Stimulated activated CD8-positive, alpha-beta memory T cell treated with anti-CD3 and anti-CD28 coated beads, Interleukin-7, amount 100 ng/mL, for 4 hours (primary cell): ENCODE measurements at places on chromosomes 2 and 18.

GRCh38 chr2:113341191-113341869 lies 62.6 kb upstream of the PAX8 start:
- no peak for DNase-seq

- DNase-seq, result no peak
Observed at GRCh38 chr18:8480506-8481328, 128.5 kb upstream of the RAB12 start.

DNA sequence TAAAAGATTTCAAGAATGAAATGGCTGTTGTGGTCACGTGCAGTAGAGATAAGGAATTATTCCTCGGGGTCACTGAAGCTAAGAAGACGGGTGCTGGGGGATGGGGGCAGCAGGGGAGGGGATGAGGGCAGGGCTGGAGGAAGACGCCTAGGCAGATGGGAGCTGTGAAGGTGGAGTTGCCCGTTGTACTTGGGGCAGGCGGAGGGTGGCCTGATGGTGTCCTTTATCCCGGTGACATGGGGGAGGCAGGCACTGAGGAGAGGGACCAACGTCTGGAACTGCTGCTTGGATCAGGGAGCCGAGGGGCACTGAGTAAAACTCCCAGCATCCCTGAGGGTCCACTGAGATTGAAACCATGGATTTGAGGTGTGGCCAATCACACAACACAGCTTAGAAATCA lies 64.9 kb downstream of the ZCCHC2 start:
- no peak for DNase-seq

DNA sequence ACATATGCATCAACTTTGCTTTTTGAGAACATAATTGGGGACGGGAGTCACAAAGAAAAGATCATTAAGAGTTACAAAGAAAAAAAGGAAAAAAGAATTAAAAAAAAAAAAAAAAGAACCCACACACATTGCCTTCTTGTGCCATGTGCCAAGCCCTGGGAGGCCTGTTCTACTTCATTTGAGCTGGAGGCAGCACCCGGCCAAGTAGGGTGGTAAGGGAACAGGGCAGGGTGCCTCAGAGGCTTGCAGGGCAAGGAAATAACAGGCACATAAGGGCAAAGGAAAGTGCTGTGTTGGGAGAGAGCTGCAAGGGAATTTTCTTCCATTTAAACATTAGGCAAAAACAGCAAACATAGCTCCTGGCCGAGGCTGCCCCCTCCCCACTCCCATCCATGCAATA lies 418.0 kb downstream of the TMEM182 start:
- no peak for DNase-seq

GRCh38 chr18:28606686-28607085 lies 429.8 kb upstream of the CDH2 start:
- DNase-seq, result no peak

GRCh38 chr2:3465328-3465727 lies 54.0 kb downstream of the ADI1 start:
- DNase-seq, result no peak

GRCh38 chr2:11500702-11501303 lies 33.0 kb upstream of the GREB1 start:
- no peak for DNase-seq

- no peak for DNase-seq
Observed at GRCh38 chr2:148110184-148110583, 89.3 kb downstream of the MBD5 start.

DNA sequence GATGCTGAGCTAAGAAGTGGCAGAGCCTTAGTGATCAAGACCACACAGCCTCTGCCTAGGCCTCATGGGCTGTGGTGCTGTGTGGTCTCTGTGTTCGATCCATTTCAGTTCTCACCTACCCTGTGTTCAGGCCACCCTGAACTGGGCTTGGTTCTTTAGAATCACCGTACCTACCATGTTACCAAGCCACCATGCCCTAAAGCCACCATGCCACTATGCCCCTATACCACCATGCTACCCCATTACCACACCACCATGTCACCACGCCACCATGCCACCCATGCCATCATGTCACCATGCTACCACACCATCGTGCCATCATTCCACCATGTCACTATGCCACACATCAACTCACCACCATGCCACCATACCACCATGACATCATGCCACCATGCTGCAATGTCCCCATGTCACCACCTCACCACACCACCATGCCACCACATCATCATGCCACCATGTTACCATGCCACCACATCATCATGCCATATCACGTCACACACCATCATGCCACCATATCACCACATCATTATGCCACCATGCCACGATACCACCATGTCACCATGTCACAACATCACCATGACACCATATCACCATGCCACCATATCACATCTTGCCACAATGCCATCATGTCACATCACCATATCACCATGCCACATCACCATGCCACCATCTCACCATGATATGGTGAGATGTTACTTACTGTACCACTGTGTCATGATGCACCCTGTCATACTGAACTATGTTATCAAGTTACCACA lies 191.0 kb upstream of the ARL4C start:
- DNase-seq, result no peak

DNA sequence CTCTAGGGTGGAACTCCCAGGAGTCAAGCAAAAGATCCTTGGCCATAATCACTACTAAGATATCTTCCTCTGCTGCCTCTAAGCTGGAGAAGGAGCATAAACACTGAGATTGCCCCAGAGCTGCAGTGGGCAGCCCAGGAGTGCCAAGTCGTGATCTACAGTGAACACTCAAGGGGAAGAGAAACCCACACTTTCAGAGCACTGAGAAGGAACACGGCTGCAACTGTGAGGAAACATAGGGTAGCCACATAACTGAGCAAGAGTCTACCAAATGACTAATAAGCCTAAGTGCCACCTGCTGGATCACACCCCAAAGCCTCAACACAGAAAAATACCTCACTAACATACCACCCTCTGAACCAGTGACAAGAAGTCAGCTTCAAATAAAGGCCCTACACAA lies 79.6 kb upstream of the RAB12 start:
- DNase-seq, result no peak

DNA sequence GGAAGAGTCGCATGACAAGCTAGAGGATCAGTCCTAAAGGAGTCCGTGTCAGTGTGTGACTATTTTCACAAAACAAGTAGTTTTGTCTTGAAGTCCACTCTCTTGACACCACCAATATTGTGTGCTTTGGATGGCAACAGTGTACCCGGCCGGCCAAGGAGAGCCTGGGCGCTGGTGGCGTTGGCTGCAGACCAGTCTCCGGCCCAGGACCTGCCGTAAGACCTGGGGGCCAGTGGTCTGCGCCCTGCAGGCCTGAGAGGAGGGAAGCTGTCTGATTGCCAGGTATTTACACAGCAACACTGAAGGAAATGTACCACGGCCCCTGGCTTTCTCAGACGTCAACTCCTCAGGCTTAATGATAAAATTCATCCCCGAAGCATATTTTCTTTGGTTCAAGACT lies 472.4 kb upstream of the SALL3 start:
- DNase-seq, result no peak

DNA sequence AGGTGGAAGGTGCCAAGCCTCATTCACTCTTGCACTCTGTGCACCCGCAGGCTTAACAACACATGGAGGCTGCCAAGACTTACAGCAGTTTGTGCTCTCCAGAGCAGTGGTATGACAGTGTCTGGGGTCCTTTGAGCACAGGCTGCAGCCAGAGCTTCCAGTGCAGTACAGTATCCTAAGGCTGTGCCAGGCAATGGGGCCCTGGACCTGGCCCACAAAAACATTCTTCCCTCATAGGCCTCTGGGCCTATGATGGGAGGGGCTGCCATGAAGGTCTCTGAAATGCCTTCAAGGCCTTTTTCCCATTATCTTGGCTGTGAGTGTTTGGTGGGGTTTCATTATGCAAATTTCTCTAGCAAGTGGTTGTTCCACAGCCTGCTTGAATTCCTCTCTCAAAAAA lies 74.8 kb downstream of the MAP2 start:
- DNase-seq, result no peak

DNA sequence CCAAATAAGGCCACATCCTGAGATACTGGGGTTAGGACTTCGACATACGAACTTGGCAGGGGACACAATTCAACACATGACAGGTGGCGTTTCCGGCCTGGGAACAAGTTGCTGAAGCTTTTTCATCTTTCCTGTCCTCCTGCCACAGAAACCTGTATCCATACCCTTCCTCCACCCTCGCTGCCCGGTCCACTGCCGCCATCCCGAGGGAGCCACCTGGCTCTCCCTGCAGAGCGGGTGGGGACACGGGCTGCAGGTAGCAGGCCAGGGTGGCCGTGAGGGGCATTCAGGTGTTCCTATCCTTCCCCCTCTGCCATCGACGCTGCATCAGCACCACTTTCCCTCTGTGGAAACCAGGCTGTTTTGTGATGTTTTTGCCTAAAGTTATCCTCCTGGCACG lies 74.4 kb upstream of the TWIST2 start:
- DNase-seq, result no peak

DNA sequence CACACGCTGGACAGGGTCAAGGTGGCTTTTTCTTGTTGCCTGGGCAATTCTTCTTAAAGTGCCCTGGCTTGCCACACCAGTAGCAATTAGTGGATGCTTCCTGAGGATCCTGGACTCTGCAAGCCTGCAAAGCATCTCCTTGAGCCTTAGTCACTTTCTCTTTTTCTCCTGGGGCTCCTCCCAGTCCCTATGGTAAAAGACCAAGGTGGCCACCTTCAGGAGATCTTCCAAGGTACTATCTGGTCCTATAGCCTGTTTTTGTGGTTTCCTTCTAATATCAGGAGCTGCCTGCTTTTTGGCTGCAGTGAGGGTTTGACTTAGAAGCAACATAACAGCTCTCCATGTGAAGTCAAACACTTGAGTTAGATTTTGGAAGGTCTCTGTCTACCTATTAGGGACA lies 33.3 kb upstream of the GMCL1 start:
- DNase-seq, result no peak

GRCh38 chr18:50014606-50015005 lies 180.3 kb downstream of the MYO5B start:
- no peak for DNase-seq

GRCh38 chr2:20145497-20146193 lies 79.3 kb downstream of the SDC1 start:
- no peak for DNase-seq

- no peak for DNase-seq
Observed at GRCh38 chr2:25419678-25420242, 78.0 kb upstream of the DNMT3A start.

DNA sequence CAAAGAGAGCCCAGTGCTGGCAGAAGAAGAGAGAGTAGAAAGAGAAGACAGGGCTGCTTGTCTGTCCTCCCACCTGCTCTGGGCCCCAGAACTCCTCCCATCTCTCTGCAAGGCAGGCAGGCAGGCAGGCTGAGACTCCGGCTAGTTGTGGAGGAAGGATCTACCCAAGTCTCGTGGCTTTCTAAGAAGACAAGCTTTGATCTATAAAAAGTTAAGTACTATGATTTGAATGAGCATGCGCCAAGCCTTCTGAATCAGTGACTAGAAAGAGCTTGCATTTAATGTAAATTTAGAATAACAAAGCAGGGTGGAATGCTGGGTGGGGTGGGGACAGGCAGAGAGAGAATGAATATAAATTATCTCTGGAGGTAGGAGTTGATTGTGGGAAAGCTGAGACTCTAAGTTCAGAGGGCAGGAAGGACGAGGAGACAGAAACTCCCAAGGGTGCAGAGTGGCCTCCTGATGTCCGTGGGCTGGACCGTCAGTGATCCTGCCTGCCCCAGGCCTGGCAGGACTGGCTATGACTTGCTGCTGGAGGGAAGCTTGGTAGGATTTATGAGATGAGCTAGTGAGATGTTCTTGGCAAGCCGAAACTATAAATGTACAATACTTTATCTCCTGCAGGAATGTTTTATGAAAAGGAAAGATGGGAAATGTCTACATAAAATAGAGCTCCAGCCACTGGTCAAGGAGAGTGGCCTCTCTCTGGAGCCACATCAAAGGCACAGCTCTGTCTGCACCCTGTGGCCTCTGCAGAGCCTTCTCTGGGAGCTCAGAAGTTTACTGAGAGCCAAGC lies 447.5 kb downstream of the TNS1 start:
- no peak for DNase-seq

DNA sequence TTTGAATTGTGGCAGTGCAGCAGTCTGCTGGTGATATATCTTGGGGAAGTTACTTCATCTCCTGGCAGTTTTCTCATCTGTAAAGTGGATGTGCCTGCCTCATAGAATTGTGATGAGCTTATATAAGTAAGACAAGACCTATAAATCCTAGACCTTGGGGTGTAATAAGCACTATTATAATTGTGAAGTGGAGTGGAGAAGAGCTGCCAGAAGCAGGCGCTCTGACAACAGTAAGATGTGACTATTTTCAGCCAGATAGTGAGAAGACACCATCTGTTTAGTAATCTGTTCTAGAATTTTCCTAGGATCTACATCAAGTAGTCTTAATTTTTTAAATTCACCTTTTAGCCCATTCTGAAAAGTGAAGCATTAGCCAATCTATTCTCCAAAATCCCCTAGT lies 85.6 kb upstream of the TSPYL6 start:
- DNase-seq, result no peak

DNA sequence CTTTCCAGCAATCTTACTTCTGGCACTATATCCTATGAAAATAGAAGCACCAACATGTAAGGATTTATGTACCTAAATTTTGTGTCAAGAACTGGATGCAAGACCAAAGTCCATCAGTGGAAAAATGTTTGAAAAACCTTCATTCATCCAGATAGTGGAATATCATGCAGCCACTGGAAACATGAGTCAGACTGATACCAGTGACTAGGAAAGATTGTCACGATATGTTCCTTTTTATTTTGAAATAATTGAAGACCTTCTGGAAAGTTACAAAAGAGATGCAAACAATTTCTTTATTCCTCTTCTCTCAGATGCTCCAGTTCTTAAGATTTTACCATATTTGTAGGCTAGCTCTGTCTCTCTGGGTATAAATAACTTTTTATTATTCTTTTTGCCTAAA lies 40.5 kb upstream of the IL1R2 start:
- DNase-seq, result no peak

DNA sequence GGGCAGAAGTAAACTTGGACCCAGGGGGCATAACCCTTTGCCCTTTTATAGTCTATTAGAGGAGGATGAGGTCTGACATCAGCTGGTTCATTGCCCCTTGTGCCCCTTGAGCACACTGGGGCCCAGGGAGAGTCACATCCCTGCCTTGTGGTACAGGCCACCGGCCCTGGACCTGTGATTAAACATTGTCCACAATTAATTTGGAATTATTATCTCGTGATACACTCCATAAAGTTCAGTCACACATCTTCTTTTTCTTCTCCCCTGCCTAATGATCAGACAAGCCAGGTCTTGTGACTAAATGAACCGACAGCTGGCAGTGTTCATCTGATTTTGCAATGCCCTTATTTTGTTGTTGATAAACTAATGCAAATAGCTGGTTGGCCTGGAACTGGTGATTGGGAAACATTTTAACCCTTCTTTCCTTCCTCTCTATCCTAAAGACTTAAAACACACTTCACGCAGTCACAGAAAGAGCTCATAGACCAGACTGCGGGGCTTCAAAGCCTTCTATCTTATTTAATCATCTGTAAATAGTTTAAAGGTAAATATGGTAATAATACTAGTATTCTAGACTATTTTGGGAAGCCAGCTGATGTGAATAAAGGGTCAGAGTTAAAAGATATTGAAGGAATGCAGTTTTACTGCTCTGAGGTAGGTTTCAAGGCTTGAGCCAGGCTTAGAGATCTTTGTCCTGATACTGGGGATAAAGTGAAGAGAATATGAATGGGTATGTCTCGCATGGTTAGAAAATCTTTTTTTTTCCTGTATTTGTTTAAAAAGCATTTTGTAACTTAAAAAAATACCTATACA lies 13.4 kb downstream of the IL1R1 start:
- DNase-seq, result no peak
